ENCODE measurements at places on chromosomes 2 and 18.

DNA sequence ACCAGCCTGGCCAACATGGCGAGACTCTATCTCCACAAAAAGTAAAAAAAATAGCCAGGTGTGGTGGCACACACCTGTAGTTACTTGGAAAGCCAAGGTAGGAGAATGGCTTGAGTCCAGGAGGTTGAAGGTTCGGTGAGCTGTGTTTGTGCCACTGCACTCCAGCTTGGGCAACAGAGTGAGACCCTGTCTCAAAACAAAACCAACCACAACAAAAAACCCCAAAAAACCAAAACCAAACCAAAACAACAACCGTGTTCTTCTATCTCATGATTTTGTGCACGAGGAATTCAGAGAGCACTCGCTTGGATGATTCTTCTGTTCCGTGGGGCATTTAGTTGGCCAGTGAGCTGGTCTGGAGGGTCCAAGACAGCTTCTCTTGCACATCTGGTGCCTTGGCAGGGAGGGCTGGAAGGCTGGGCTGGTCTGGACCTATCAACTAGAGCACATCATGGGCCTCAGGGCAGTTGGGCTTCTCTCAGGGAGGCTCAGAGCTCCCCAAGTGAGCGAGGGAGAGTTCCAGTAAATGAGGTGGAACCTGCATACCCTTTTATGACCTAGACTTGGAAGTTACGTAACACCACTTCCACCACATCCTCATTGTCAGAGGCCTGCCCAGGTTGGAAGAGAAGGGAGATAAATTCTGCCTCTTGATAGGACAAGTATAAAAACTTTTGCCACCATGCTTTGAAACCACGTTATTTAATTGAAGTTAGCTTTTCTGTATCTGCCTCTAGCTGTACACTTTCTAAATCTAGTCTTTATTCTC, 25.2 kb downstream of the SIX2 start:
- DNase-seq, result no peak

DNA sequence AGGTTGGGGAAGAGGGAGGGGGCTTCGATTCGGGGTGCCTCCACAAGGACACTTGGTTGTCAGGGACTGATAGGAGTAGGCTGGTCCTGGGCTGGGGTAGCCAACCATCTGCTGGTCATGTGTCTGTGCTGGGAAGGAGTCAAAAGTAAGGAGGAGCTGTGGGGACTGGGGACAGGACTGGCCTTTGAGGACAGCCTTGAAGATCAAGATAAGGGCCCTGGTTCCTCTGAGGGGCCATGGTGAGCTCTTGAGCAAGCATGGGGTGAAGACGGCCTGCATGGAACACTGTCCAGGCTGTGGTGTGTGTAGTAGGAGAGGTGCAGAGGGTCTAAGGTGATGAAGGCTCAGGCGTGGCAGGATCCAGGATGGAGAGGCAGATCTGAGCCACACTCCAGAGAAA, 1.7 kb downstream of the CYP27A1 start:
- DNase-seq, result no peak

GRCh38 chr2:221641181-221641871, 69.2 kb upstream of the EPHA4 start:
- DNase-seq, result no peak

DNA sequence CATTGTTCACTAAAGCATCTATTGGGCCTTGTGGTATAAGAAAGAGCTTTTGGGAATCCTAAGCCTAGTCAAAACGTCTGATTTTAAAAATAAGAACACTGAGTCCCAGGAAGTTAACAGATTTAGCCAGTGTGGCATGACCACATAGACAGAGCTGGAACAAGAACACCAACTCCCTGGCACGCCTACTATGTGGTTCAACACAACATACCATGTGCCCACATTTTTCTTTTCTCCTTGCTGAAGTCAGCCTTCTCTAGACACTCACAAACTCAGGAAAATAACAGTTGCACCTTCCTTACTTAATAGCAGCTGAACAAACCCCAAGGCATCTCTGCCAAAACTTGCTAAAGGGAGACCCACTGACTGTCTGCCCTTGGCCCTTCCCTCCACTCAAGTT, 124.8 kb downstream of the C1D start:
- no peak for DNase-seq

DNA sequence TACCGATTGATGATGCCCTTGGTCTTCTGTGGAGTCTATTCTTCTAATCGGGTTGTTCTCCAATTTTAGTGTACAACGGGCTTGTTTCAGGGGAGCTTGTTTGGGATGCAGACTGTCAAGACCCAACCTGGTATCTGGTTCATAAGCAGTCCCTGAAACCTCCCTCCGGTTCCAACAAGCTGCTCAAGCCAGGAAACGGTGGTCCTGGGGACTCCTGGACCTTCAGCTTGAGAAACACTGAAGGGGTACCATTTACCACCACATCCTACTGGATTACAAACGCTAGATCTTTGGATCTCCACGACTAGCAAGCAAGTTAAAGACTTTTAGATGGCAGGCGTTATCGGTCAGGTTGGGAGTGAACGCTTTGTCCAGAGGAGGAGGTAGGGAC, 2.0 kb downstream of the BCL2 start:
- DNase-seq, result no peak

GRCh38 chr18:24031916-24032315, 17.4 kb downstream of the TTC39C start:
- no peak for DNase-seq

GRCh38 chr2:36528274-36528673, 69.7 kb downstream of the FEZ2 start:
- DNase-seq, result no peak

DNA sequence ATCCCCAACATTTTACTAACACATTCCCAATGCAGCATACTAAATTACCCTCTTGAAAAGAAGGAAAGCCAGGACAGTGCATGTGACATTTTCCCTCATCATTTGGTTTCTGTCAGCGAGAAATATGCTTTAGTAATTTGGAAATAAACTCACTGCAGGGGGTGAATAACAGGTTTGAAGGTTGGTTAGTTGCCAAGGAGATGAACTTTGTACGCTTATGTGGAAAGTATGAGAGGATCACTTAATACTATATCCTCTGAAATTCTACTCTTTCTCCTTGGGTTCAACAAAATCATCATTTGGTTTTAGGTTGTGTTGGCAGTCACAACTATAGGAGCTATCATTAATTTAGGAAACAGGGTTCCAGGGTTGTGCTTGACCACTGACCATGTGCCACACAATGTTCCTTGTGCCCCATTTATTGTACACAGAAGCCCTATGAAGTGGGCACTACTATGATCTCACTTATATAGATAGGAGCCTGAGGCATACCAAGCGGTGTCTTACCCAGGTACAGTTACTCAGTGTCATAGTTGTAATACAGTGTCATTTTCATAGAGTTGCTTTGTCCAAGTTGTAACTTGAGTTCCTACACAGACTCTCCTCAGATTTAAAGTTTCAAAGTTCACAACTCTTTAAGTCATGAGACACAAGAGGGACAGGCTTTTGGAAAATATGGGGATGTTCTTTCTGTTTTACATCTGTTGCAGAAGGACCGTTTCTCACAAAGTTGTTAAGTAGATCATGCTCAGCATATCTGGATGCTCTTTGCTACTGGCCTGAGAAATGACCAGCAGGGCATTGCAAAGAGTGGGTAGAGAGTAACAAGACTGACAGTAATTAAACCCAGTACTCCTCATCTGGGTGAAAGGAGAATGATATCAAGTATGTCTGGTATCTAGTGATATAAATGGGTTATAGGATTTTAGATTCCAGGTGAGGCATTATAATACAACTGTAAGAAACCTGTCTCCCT, 91.8 kb downstream of the MAP4K4 start:
- DNase-seq, result no peak

DNA sequence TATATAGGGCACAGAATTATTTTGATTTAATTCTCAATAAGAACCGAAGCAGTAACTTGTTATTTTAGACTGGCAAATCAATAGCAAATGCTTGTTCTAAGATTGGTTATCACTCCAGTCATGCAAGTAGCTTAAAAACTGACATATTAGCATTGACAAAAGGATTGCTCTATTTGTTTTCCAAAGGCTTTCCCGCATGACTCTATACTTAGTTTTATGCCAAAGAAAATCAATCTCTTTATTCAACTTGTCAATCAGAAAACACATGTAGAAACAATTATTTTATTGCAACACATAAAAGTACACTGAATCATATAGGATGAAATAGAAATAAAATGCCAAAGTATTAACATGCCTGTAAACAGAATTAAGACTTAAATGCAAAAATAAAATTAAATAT, 108.4 kb downstream of the AFF3 start:
- no peak for DNase-seq

DNA sequence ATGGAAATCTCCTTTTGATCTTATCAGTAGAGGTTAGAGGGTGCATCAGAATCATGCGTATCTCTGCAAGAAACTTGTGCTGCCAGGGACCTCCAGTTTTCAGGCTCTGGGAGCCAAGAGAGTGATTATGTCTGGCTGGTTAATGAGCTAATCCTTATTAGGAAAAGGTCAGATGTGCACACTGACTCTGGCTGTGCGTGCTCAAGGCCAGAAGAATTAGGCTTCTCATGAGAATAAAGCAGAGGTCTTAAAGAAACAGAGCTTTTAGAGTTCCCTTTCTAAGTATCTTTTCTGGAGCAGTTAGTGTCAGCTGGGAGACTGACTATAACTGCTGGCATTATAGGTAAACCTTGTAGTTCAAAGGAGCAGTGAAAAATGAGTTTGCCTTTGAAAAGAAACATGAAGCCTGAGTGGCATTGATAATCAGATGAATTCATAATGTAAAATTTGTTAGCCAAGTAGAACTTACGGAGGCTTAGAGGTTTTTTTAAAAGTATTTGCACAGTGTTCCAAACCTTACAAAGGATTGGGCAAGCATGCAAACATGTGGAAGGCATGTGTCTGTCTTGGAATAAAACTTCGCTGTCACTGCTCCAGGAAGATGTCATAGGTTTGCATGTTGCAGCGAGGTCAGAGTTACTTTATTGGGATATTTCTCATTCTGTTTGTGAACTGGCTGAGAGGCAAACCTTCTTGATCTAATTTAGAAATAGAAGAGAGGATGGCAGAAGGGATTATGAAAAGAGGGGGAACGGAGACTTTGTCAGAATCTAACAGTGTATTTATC, 151.7 kb downstream of the ARHGAP28 start:
- peak; percentile 89 for DNase-seq

DNA sequence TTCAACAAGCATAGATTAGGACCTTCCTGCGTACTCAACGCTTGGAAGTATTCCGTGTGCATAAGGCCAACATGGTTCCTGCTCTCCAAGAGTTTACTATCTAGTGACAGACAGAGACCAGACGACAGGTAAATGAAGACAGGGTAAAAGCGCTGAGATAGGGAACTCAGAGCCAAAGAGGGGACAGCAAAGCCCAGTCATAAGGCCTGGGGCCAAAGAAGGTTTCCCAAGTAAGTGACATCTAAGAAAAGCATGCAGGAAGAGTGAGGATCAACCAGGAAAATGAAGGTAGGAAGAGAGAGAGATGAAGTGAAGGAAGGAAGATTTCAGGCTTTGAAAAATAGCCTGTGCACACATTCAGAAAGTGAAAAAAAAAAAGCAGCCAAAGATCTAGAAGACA, 76.9 kb upstream of the CDH20 start:
- no peak for DNase-seq

- peak; percentile 6 for DNase-seq
Observed at GRCh38 chr2:160609346-160609745, 115.7 kb upstream of the RBMS1 start.

DNA sequence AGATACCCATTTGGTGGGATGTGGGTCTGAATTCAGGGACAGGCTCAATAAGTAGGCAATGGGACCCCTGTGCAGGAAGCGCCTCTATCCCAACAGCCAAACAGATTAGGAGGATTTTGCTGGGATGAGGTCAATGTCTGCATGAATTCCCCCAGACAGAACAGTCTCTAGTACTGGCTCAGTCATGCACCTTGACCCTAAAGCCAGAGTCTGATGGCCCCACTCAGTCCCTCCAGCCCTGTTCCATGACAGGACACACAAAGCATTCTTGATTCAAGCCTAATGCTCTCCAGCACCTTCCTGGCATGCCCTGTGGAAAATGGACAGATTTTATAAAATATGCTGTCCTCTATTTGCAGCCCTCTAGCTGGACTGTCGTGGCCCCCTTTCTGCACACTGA, 49.8 kb upstream of the RAB6D start:
- DNase-seq, result no peak

GRCh38 chr2:218896501-218897393, 16.1 kb downstream of the WNT10A start:
- DNase-seq, result no peak

GRCh38 chr18:73784853-73785252, 362.8 kb downstream of the FBXO15 start:
- no peak for DNase-seq

- no peak for DNase-seq
Observed at GRCh38 chr2:144479138-144479537, 40.8 kb downstream of the ZEB2 start.

DNA sequence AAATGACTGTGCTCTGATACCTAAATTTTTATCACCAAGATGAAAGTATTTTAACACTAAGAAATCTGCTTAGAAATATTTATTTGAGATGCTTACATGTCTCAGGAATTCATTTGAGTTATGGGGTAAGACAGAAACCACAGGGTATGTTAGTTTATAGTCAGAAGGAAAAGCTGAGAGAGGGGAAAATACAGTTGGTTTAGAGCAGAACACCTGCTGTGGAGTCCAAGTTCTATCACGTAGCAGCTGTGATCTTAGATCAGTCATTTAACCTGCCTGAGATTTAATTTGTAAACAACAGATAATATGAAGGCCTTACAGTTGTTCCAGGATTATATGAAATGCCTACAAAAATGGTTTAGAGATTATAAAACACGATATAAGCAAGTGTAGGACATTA, 29.0 kb downstream of the PDE6D start:
- DNase-seq, result no peak

DNA sequence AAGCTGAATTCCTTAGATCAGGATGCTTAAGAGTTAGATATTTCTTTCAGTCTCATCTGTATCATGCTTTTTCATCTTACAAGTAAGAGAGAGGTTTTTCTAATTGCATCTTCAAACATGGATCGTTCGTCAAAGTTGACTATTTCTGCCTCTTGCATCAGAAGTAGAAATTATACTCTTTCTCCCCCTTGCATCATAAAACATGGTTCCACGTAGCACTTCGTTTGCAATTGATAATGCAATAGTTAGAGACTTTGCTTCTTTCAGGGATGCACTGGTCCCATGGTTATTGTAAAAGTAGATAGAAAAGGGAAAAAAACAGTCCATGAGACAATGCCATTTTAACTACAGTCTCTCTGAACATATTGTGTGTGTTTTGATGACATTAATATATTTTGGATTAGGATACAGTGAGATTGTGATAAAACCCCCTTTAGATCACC, 75.1 kb upstream of the PARD3B start:
- peak; percentile 67 for DNase-seq

DNA sequence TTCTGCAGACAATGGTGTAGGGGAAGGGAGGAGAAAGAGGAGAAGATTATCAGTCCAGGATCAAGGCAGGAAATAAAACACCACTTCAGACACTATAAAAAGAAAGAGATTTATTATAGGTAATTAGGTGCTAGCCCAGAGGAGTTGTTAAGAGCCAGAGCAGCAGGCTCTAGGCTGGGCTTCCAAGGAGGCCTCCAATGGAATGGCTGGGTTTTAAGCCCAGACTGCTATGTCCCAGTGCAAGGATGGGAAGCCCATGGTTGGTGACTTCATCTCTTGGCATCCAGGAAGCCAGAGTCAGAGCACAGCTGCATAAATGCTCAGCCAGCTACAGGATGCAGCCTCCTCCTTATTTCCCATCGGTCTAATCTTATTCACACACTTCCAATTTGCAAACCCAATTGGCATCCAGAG, 95.6 kb downstream of the LAMA3 start:
- DNase-seq, result peak; percentile 18

Data from fibroblast of the conjunctiva (primary cell).